ENCODE measurements at places on chromosomes 12 and 14. TPM values are rescaled to one million over a fixed set of nuclear protein-coding genes. Genes with fewer than 3 reads are reported as not detected.

GRCh38 chr12:122895320-122895703, 612 bp downstream of the VPS37B start:
- DNase-seq, result no peak

GRCh38 chr12:55728186-55728938, 447 bp downstream of the CD63 start:
- DNase-seq, result peak; percentile 35

The AICDA gene
- not detected for total RNA-seq

GRCh38 chr14:54975856-54976255, 51.0 kb downstream of the WDHD1 start:
- DNase-seq, result no peak

DNA sequence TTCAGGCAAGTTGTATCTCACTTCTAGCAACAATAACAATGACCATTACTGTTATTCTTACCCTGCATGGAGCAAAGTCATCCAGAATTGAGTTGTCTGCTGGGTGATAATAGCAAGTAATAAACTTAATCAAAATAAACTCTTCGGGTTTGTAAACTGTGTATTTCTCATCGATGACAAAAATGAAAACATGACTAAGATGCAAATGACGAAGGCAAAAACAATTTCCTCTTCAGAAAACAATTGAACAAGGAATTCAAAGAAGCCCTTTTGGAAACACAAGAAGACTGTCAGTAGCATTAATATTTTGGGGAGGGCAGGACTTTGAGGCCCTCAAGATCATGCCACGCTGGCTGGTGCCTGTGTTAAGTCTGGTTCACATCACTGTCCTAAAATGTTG, 232.0 kb downstream of the BTG1 start:
- DNase-seq, result no peak

- DNase-seq, result no peak
These were observed 85.0 kb upstream of the GTF2A1 start for GRCh38 chr14:81305743-81306142.

- no peak for DNase-seq
These were observed 710.2 kb downstream of the TRHDE start for GRCh38 chr12:72982356-72982755.

- DNase-seq, result no peak
These were observed 110.0 kb downstream of the ADCK1 start for GRCh38 chr14:77909911-77910310.

The LRRK2 gene
- 0.80 TPM for total RNA-seq

The GPR132 gene
- 23.9 TPM for total RNA-seq

GRCh38 chr14:34981743-34982420, 910 bp upstream of the SRP54 start:
- DNase-seq, result peak; percentile 48

DNA sequence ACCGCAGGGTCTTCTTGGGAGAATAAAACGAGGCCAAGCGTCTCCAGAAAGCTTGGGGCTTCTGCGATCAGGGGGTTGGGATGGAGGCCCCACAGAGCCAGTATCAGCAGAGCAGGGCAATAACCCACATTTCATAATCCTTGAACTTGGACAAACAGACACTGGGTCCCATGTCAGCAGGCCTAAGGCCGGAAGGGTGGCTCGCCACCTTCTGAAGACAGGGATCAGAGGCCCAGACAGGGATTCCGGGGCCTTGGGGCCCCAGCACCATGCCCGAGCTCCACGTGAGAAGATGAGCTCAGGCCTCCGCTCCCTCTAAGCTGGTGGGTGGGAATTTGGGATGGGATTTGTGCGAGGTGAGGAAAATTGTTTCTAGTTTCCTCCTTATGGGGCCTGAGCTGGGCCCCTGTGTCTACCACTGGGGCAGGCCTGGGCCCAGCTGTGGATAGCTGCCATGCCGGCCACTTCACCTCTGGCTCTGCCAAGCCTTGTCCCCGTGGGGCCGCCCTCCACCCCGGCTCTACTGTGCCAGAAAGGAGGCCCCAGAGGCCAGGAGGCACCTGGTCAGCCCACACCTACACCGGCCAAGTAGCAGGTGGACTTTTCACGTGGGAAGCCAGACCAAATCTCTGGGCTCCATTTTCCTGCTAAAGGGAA, 67.2 kb upstream of the DLK1 start:
- no peak for DNase-seq

The ACVRL1 gene
- total RNA-seq, result not detected

DNA sequence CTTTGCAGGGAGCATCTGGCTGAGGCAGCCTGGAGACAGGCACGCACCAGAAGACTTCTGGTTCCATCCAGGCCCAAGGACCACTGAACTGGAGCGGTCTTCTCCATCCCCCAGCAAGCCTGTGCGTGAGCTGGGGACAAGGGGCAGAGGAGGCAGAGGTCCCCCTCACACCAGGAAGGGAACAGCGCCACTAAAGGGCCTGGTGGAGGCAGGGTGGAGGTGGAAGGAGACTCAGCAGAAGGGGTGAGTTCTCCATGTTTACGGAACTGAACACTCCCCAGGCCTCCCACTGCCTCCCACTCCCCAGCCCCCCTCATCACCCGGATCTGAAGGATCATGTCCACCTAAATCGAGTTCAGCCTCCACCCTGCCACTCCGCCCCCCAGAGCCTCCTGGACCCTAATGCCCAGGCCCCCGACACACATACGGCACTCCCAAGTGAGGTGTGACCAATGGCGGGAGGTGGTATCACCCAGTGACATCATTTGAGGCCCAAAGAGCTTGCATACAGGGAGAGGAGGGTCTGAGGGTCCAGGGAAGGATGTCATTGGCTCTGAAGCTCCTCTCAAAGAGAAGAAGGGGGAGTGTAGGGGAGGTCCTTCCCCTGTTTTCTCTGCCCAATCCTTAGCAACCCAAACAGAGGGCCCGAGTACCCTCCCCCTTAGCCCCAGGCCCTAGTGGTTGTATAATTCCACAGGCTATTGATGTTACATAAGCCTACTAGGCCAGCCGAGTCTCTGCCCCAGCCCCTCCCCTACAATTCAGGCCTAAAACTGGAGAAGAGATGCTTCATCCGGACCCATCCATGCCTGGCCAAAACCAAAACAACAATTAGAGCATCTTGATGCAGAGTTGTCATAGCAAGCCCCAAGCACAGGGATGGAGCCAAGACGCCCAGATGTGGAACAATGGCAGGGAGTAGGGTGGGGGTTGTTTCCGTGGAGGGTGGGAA, 1.0 kb downstream of the FAIM2 start:
- no peak for DNase-seq

The GZMB gene
- 1,271 TPM for total RNA-seq

- no peak for DNase-seq
These were observed 2.7 kb upstream of the CLECL1 start for GRCh38 chr12:9735601-9736000.

- DNase-seq, result no peak
These were observed 56.6 kb downstream of the SCN8A start for GRCh38 chr12:51647647-51648046.

DNA sequence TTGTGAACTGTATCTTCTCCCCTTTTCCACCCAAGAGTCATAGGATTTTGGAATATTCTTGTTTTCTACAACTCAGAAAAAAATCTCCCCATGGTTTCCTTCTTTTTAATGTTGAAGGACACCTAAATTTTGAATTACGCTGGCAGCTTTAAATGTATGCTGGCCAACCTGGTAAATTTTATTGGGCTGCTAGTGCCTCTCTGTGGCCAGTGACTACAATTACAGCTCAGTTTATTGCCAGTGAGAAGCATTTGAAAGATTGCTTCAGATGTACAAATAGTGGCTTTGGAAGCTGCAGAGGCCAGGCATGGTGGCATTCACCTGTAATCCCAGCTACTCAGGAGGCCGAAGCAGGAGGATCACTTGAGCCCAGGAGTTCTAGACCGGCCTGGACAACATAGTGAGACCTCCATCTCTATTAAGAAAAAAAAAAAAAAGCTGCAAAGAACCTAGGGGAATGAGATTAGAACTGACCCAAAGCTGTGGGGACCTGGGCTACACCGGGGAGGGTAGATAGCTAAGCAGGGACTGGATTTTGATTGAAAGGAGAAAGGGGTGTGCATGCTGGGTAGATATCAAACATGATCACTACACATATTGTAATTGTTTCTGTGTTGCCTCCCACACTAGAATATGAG, 7.6 kb upstream of the RAB21 start:
- peak; percentile 21 for DNase-seq

- DNase-seq, result no peak
These were observed 57.2 kb upstream of the ATP2A2 start for GRCh38 chr12:110223777-110224378.

DNA sequence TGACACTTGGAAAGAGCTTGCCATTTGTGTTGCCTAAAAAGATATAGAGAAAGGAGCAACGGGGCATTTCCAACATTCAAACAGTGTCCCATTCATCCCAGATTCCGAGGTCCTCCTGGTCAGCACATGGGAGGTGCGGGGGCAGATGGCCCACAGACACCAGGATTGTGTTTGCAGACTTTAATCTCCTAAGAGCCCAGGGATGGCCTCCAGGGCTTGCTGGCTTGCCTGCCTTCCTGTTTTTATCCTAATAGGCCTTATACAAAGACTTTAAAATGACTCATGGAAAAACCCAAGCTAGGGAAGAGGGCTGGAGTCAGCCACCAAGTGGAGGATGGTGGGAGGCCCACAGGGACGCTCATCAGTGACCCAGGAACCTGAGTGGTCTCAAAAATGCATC, 21.5 kb upstream of the FAM181A start:
- DNase-seq, result no peak

DNA sequence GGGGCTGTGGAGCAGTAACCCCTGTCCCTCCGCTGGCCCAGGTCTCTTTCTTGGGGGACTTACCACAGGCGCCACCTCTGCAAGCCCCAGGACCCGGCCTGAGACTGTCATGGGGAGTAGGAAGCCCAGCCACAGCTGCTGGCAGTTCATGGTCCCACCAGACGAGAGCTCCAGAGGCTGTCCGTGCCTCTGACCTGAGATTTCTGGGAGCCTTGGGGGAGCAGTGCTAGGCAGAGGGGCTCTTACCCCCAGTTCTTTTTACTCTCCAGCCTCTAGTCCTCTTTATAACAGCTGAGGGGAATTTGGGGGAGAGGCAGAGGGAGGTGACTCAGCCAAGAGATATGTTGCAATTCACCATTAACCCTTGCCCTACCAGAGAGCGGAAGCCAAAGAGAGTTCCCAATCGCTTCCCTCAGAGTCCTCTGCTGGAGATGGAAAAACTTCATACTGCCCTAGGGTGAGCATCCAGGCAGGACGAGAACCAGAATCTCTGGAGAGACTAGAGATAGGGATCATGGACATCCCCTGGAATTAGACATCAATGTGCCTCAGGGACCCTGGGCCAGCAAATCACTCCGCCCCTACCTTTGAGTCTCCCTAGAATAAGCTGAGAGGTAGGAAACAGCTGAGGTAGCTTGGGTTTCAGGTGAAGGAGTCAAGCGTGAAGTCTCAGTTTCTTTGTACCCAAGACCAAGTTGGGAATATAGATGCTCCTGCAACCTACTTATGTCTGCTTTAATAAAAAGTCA, at the start of gene MMP19:
Gene MMP19 (minus strand): TSS at position 256 of the 749 bp plus-strand sequence. CDS start 106 bp downstream, at position 150.
- DNase-seq, result no peak

DNA sequence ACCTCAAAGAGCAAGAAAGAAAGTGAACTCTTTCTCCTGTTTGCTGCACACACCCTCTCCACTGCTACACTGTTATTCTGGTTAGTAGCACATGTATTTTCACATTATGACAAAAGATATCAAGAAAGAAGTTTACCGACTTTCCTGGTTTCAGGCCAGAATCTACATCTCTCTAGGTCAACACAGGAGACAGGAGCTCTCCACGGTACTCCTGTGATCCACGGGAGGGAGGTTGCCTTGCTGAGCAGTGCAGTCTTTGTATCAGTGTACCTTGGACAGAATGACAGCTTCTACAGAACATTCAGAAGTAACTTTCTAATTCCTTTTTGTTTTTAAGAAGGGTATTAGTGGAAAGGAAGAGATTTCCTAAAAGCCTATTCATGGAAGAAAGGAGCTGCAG, 805.6 kb downstream of the NRXN3 start:
- DNase-seq, result no peak

DNA sequence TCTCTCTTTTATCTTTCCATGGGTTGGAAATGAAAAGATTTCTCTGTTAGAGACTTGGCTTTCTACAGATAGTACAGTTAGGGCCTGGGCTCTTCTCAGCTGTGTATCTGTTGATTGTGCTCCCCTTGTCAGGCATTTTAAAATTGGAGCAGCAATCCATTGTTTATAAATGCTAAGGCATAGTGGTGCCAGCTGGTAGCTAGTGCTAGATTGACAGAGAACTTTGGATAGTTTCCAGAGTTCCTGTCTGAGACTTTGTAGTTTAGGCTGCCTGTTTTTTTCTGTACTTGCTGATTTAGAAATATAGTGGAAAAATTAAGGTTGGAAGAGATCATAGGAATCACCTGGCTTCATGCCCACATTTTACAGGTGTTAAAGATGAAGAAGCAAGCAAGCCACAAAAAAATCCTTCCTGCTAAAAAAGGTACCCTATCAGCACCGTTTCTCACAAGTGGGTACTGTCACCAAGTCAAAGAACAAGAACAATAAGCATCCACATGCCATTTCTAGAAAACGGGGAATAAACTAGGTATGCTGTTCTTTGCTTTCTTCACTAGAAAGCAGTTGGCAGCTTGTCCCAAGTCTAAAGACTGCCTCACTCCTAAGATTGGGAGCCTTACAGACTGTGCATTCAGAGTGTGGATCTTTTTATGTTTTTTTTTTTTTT, 6.2 kb downstream of the TTLL5 start:
- no peak for DNase-seq

DNA sequence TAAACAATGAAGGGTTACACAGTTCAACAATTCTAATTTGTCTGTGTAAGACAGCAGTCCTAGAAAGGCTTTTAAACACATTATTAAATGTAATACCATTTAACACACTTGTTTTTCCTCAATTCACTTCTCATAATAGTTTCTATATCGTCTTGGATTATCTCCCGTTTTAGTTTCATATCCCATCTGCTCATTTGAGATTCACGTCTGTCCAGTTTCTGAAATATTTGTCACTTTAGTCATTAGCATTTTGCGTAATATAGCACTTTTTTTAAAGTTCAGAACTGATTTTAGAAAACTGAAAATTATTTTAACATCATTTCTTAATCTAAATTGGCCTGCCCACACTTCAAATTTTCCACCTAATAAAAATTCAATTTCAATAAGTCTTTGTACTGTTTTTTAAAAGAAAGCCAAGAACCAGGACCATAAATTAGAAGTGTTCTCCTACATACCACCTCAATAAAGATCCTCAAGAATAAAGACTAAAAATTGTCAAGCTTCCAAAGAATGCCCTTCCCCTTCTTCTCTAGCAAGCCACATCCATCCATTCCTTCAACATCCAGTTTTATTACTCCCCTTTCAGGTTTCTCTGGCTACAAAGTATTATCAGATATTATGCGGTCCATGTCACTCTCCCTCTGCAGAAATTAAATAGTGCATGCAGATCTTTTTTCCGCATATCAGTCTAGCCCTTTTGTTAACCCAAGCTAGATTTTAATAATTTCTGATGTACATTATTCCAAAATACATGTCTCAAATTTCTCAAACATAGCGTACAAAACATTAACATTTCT, 11.9 kb downstream of the MED13L start:
- no peak for DNase-seq

The ABCD2 gene
- 3.1 TPM for total RNA-seq

GRCh38 chr12:114721266-114721665, 37.3 kb upstream of the TBX3 start:
- DNase-seq, result no peak

The AKAP5 gene
- 1.4 TPM for total RNA-seq
